Activated T-helper 2 cell treated with anti-CD3 and anti-CD28 coated beads, Interferon-gamma antibody, Interleukin-2, Interleukin-4, amounts not matched to agents 10 μg/mL and 5 μg/mL and 100 μg/mL, durations not matched to agents 14 hours and 24 hours and 36 hours (primary cell): ENCODE measurements at places on chromosomes 5 and 9. TPM values are rescaled to one million over a fixed set of nuclear protein-coding genes. Genes with fewer than 3 reads are reported as not detected.

DNA sequence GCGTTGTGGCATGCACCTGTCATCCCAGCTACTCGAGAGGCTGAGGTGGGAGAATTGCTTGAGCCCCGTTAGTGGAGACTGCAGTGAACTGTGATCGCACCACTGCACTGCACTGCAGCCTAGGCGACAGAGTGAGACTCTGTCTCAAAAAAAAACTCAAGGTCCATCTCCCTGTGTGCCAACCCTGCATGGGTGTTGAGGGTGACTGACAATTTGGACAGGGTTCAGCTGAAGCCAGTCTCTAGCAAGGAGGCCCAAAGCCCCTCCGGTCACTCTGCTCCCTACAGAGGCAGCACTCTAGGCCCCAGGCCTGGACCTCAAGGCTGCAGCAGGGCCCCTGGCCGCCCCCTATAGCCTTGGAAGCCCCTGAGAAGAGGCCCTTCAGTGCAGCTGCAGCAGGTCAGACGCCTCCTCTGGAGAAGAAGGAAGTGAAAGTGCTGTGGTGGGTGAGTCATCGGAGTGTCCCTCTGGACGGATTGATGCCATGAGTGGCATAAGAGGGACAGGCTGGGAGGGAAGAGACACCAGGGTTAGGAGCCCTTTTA lies 39.2 kb upstream of the NEK6 start:
- H3K4me3 ChIP-seq = no peak overlapping the region
- H3K27ac ChIP-seq = peak overlapping the region; percentile 78
- no peaks in the 10 kb centered on the region for H3K36me3 ChIP-seq
- no peaks in the 10 kb centered on the region for H3K27me3 ChIP-seq
- peaks cover 63% of the 10 kb centered on the region for H3K4me1 ChIP-seq

GRCh38 chr5:51380603-51381207 lies 2.5 kb upstream of the ISL1 start:
- DNase-seq = no peak
- peaks cover 92% of the 10 kb centered on the region for H3K27me3 ChIP-seq
- H3K36me3 ChIP-seq = no peaks in the 10 kb centered on the region

DNA sequence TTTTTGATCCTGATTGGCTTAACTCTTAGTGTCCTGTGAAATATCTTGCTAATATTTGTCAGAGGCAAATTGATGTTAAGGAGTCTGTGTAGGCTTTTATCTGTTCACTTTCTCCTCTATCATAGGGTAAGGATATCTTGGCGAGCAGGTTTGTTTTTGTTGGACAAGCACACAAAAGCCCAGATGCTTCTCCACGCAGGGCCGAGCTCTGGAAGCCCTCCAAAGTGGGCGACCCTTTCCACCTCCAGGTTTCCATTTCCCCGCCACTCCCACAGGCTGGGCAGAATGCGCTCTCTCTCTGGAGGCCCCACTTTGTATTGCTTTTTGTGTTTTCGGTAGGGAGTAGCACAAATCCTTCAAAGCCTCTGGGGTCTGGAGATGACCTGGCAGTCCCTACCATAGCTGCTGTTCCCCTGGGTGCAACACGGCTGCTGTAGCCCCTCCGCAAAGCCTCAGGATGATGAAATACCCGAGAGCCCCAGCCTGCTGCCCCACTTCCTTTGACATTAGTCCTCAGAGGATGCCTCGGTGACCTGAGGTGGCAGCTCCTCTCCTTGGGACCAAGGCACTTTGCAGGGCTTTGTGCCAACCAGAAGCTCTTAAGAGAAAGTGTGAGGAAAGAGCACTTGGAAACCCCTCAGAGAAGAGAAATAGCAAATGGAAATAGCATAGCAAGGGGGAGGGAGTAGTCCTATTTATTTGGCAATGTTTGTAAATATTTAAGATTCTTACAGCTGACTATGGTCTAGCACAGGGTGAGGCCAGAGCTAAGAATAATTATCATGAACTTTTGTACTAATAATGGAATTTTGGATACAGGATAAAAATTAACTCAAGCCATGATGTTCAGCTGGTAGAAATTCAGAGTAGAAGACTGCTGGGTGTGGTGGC lies 122.8 kb downstream of the ARHGEF28 start:
- H3K4me3 ChIP-seq = no peak overlapping the region
- H3K36me3 ChIP-seq = no peaks in the 10 kb centered on the region
- DNase-seq = no peak

GRCh38 chr5:91144491-91145332 lies 238.4 kb downstream of the ARRDC3 start:
- DNase-seq = no peak
- H3K36me3 ChIP-seq = no peaks in the 10 kb centered on the region
- H3K4me3 ChIP-seq = no peak overlapping the region
- peaks cover 2% of the 10 kb centered on the region for H3K27me3 ChIP-seq
- peaks cover 16% of the 10 kb centered on the region for H3K4me1 ChIP-seq
- H3K27ac ChIP-seq = no peak overlapping the region

DNA sequence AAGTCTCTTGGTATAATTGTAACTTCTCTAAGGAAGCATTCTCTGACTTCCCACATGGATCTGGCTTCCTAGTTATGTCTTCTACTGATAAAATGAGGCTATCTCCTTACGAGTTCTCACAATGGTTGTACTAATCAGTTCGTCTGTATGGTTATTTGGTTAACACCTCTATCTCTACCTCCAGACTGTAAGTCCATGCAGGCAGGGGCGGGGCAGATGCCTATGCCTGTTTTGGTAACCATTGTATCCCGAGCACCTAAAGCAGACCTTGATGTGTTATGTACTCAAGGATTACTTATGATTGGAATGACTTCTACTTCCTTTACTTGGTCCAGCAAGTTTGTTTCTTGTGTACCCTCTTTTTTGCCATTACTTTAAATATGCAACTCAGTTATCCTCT lies 125.0 kb upstream of the PITX1 start:
- H3K27me3 ChIP-seq = peaks cover 10% of the 10 kb centered on the region
- H3K27ac ChIP-seq = no peak overlapping the region
- no peaks in the 10 kb centered on the region for H3K36me3 ChIP-seq
- no peak overlapping the region for H3K4me3 ChIP-seq
- no peaks in the 10 kb centered on the region for H3K4me1 ChIP-seq
- no peak for DNase-seq

DNA sequence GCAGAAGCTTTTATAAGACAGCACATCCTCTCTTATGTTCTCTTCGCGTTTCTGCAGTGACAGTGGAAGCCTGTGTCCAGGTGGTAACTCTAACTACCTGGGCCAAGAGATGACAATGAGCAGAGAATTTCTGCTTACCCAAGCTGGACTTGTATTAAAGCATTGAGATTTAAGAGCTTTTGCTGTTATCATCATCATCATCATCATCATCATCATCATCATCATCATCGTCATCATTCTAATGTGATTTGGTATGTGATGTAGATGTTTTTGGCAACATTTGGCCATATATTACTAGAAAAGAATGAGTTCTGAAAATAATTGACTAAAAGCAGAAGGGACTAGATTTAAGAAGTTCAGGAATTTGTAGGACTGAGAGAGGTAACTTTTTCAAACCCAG lies 401.3 kb downstream of the BRINP1 start:
- no peak for DNase-seq
- H3K36me3 ChIP-seq = no peaks in the 10 kb centered on the region
- no peaks in the 10 kb centered on the region for H3K4me1 ChIP-seq

- peaks cover 1% of the 10 kb centered on the region for H3K4me1 ChIP-seq
- H3K4me3 ChIP-seq = no peak overlapping the region
- H3K36me3 ChIP-seq = no peaks in the 10 kb centered on the region
- H3K27ac ChIP-seq = no peak overlapping the region
- H3K27me3 ChIP-seq = no peaks in the 10 kb centered on the region
Observed at GRCh38 chr5:150122158-150122510, 33.5 kb downstream of the PDGFRB start.

DNA sequence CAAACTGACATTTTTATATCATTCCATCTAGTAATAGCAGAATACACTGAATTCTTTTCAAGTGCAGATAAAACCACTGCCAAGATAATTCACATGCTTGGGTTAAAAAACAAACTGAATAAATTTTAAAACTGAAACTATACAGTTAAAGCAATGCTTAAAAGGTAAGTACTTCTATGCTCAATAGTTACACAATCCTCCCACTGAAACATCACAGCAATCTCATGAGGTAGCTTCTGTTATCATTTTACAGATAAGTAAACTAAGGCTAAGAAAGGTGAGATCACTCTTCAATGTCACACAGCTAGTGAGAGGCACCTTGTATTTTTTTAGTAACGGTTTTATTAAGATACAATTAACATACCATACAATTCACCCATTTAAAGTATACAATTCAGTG lies 13.4 kb upstream of the GOLGA1 start:
- H3K36me3 ChIP-seq = peaks cover 12% of the 10 kb centered on the region
- no peak overlapping the region for H3K4me3 ChIP-seq
- H3K27ac ChIP-seq = no peak overlapping the region
- no peaks in the 10 kb centered on the region for H3K27me3 ChIP-seq
- DNase-seq = no peak

DNA sequence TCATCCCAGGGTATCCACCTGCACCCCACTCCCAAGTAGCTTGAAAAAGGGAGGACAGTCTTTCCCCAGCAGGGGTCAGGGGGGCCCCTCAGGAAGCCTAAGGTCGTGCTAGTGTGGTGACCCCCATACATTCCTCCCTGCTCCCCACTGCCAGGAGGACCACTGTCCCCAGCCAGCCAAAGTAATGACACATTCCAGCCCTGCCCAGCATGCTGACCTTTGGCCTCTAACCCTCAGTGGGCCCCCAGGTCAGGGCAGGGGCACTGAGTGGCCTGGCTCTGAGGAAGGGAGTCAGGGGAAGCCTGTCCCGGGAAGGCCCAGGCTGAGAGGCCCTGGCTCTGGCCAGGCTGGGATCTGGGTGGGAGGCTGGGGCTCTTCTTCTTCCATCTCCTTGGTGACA lies 8.8 kb downstream of the CPLX2 start:
- H3K27ac ChIP-seq = no peak overlapping the region
- no peak for DNase-seq
- H3K27me3 ChIP-seq = peaks cover 33% of the 10 kb centered on the region
- no peaks in the 10 kb centered on the region for H3K4me1 ChIP-seq
- H3K36me3 ChIP-seq = no peaks in the 10 kb centered on the region

GRCh38 chr5:27854243-27854852 lies 816.0 kb upstream of the CDH9 start:
- H3K36me3 ChIP-seq = no peaks in the 10 kb centered on the region
- no peaks in the 10 kb centered on the region for H3K27me3 ChIP-seq
- DNase-seq = no peak
- no peak overlapping the region for H3K4me3 ChIP-seq
- H3K27ac ChIP-seq = no peak overlapping the region
- H3K4me1 ChIP-seq = no peaks in the 10 kb centered on the region

DNA sequence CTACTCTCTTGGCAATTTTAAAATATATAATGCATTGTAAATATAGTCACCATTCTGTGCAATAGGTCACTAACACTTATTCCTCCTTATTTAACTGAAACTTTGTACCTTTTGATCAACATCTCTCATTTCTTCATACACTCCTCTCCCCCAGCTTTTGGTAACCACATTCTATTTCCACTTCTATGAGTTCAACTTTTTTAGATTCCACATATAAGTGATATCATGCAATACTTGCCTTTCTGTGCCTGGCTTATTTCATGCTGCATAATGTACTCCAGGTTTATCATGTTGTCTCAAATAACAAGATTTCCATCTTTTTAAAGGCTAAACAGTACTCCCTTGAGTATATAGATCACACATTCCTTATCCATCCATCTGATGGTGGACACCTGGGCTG lies 188.8 kb downstream of the NXNL2 start:
- H3K27me3 ChIP-seq = peaks cover 27% of the 10 kb centered on the region
- DNase-seq = no peak
- no peak overlapping the region for H3K4me3 ChIP-seq
- H3K4me1 ChIP-seq = no peaks in the 10 kb centered on the region
- H3K36me3 ChIP-seq = no peaks in the 10 kb centered on the region

HAVCR2 gene
- 48.6 and 50.5 TPM in 2 replicates for total RNA-seq

PPP3R2 gene
- not detected in 2 replicates for total RNA-seq

FAM200C gene
- 1.3 and 1.4 TPM in 2 replicates for total RNA-seq

HMCN2 gene
- not detected in 2 replicates for total RNA-seq

CORO2A gene
- 0.87 and 0.96 TPM in 2 replicates for total RNA-seq

INSL4 gene
- not detected in 2 replicates for total RNA-seq

MARCOL gene
- total RNA-seq = not detected in 2 replicates

TLX3 gene
- not detected in 2 replicates for total RNA-seq
